Left lobe of liver (tissue), 2 donors: ENCODE measurements at places on chromosomes 6 and 20. TPM values are rescaled to one million over a fixed set of nuclear protein-coding genes. Genes with fewer than 3 reads are reported as not detected.

The CNPY3 gene
- total RNA-seq: 50.3 TPM

The GFRAL gene
- not detected for total RNA-seq

The BIRC7 gene
- total RNA-seq: not detected

The HLA-DQA1 gene
- total RNA-seq: 1.2 TPM

The SLC17A4 gene
- total RNA-seq: 19.2 TPM

The PRKN gene
- total RNA-seq: 1.2 TPM

The PSMF1 gene
- 99.7 TPM for total RNA-seq

The CCDC170 gene
- total RNA-seq: 0.45 TPM

The KDM1B gene
- total RNA-seq: 10.3 TPM

The CLVS2 gene
- not detected for total RNA-seq

The DEFB124 gene
- total RNA-seq: not detected

The CCN6 gene
- not detected for total RNA-seq

The COL21A1 gene
- total RNA-seq: 0.43 TPM

The TAF8 gene
- total RNA-seq: 13.1 TPM

The C6orf58 gene
- total RNA-seq: not detected

The GSTA2 gene
- 45.2 TPM for total RNA-seq

The TFAP2A gene
- 0.45 TPM for total RNA-seq

The OOEP gene
- total RNA-seq: 0.18 TPM

The ASIP gene
- 0.55 TPM for total RNA-seq

The TRAM2 gene
- 17.3 TPM for total RNA-seq

The SNAI1 gene
- 0.75 TPM for total RNA-seq

The OPRM1 gene
- not detected for total RNA-seq

The SLC52A3 gene
- 0.18 TPM for total RNA-seq

The PACSIN1 gene
- not detected for total RNA-seq
